ENCODE measurements at places on chromosomes 7 and 10. TPM values are rescaled to one million over a fixed set of nuclear protein-coding genes. Genes with fewer than 3 reads are reported as not detected.

Gene PLA2G12B
- not detected for total RNA-seq

Gene CTTNBP2
- total RNA-seq: 4.5 TPM

Gene CHAT
- not detected for total RNA-seq

Gene WNT8B
- total RNA-seq: 0.55 TPM

Gene HOGA1
- 9.7 TPM for total RNA-seq

Gene SLC26A3
- total RNA-seq: not detected

Gene NPSR1
- not detected for total RNA-seq

Gene EGFR
- total RNA-seq: 71.9 TPM

Gene GIMAP6
- total RNA-seq: 35.9 TPM

Gene PLAC9
- total RNA-seq: 24.5 TPM

DNA sequence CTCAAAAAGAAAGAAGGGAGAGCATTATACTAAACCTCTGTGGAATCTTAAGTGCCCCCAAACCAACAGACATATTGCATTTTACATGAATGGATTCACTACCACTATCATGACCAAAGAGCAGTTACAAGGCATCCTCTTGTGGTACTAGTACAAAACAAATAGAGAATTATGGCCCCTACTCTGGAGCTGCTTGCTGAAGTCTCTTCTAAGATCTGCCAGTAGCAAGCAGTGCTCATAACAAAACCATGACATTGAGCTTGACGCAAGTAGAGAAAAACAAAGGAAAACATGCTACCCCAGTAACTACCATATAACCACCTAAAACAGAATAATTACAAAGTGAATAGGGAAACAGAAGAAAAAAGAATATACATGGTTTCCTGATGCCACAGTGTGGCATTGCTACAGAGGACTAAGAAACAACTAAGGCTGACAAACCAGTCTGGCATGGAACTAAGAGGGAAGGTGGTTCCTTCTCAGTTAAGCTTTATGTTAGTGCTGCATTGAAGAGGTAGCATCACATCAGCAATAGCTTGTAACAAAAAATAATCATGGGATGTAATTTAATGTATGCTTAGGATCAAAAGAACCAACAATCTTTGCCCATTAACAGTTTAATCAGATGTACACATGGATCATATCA is 150.2 kb upstream of the AGR3 start:
- H3K4me1 ChIP-seq: no peaks in the 10 kb centered on the region
- no peak for DNase-seq
- H3K27ac ChIP-seq: no peak overlapping the region
- no peaks in the 10 kb centered on the region for H3K36me3 ChIP-seq

DNA sequence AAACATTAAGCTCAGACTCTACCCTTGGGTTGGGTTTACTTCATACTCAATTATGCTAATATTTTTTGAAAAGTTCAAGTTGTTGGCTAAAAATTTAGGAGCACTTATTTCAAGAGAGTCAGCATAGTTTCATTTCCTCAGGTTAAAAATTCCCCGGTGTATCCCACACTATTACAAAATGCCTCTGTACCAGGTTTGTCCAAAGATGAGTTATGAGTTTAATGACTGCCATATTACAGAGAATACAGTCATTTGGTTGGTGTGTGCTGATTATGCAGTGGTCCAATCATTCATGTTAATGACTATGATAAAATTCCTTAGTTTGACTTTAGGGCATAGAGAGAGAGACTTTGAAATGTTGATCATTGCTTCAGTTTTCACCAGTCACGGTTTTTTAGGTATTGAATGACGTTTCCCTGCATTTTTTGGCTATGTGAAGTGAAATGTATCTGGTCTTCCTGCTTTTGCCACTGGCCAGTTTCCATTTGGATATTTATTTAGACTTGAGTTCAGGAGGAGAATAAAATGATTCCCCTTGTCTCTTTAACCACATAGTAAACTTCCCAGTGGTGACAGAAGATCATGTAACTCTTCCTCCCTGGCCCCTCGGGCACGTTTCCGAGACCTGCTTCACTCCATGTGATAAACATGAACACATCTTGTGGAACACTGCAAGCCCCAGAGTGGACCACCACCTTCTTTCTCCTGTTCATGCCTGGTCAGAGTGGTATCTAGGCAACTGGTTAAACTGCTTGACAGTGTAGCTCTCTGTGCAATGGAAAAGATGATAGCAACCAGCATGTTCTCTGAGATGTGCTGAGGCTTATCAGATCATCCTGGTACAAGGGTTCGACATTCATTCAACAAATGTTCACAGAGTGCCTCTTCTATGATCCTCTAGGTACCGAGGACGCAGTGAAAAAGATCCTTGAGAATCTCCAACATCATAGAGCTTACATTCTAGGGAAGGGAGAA is 153.6 kb downstream of the CACNB2 start:
- no peak overlapping the region for H3K27ac ChIP-seq
- DNase-seq: no peak
- H3K36me3 ChIP-seq: no peaks in the 10 kb centered on the region
- H3K4me3 ChIP-seq: no peak overlapping the region

GRCh38 chr7:140397784-140398750 is at the start of gene SLC37A3:
Gene SLC37A3, minus strand, starts transcription at chr7:140398530. Its CDS starts 16,004 bp downstream, at chr7:140382526.
- H3K36me3 ChIP-seq: no peaks in the 10 kb centered on the region
- DNase-seq: peak; percentile 85
- peak within 1 kb of the TSS; percentile 90 for H3K4me3 ChIP-seq
- peak within 1 kb of the TSS; percentile 84 for H3K27ac ChIP-seq

GRCh38 chr7:130649004-130649790 is 19.4 kb downstream of the COPG2 start:
- H3K27me3 ChIP-seq: no peaks in the 10 kb centered on the region
- DNase-seq: no peak
- no peak overlapping the region for H3K4me3 ChIP-seq
- H3K4me1 ChIP-seq: no peaks in the 10 kb centered on the region

- peaks cover 34% of the 10 kb centered on the region for H3K36me3 ChIP-seq
- no peak for DNase-seq
- no peaks in the 10 kb centered on the region for H3K4me1 ChIP-seq
- H3K27me3 ChIP-seq: no peaks in the 10 kb centered on the region
- no peak overlapping the region for H3K4me3 ChIP-seq
These were observed 26.1 kb upstream of the PRKAR1B start for GRCh38 chr7:753190-753589.

DNA sequence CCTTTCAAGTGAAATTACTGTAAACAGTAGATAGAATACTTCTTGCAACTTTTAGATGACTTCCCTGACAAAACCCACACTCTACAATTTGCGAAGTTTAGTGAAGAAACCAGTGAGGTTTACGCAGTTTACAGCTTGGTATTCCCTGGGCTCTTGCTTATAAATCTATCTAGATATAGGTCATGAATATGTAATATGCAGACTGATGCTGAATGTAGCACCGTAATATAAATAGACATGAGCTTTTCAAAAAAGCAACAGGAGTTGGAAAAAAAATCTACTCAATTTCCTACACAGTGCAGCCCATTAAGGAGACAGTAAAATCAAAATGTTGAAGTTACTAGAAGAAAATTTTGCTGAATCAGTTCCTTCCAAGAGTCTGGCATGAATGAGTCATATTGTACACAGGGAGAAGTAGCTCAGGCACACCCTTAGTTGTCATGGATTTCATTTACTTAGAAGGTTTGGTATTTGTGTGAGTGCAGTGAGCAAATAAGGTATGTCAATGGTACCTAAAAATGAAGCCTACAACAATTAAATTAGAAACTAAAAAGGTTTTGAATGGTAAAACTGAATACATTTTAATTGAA is 67.7 kb upstream of the NEUROD6 start:
- H3K36me3 ChIP-seq: no peaks in the 10 kb centered on the region
- H3K4me3 ChIP-seq: no peak overlapping the region
- H3K4me1 ChIP-seq: no peaks in the 10 kb centered on the region

GRCh38 chr7:100863406-100863950 is 3.7 kb upstream of the TRIP6 start:
- DNase-seq: peak; percentile 55
- H3K36me3 ChIP-seq: peaks cover 17% of the 10 kb centered on the region
- H3K27me3 ChIP-seq: no peaks in the 10 kb centered on the region
- H3K27ac ChIP-seq: no peak overlapping the region

- no peaks in the 10 kb centered on the region for H3K4me1 ChIP-seq
- no peak for DNase-seq
- no peaks in the 10 kb centered on the region for H3K36me3 ChIP-seq
- no peaks in the 10 kb centered on the region for H3K27me3 ChIP-seq
These were observed 144.7 kb upstream of the ZNF716 start for GRCh38 chr7:57305192-57305748.

DNA sequence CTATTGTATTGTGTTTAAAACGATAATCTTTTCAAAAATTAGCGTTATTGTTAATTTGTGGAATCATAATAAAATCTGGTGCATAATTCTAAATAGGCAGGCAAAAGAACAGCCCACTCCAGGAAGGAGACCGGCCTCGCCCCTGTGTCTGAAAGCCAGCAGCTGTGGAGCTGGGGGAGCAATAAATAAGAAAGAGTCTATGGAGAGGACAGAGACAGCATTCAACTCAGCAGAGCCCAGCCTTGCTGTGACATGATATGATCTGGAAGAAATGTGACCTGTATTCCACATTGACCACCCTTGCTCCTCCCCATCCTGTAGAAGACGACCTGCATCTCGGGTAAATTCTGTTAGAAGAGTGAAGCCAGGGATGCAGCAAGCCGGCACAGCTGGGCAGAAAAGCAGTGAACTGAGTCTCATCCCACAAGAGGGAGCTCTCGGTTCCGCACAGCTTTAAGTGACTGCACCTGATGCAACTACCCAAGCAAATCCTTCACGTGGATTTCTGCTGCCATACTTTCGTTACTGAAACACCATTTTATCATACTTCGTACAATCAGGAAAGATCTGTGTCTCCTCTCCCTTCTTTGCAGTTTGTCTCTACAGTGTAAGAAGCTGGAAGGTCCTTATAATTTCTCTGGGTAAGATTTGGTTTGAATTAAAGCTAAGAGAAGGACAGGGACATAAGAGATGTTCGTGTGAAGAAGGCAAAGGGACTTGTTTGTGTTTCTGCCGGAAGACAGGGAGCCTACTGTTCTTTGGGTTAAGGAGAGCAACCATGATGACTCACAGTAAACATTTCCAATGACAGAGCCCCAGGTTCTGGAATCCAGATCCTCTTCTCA is 427.1 kb downstream of the GPAM start:
- no peaks in the 10 kb centered on the region for H3K36me3 ChIP-seq
- no peaks in the 10 kb centered on the region for H3K4me1 ChIP-seq
- no peak overlapping the region for H3K27ac ChIP-seq
- H3K4me3 ChIP-seq: no peak overlapping the region
- H3K27me3 ChIP-seq: no peaks in the 10 kb centered on the region
- DNase-seq: peak; percentile 82

GRCh38 chr7:1936531-1937251 is 266.6 kb downstream of the ELFN1 start:
- peaks cover 6% of the 10 kb centered on the region for H3K4me1 ChIP-seq
- no peaks in the 10 kb centered on the region for H3K36me3 ChIP-seq
- no peak for DNase-seq
- H3K27me3 ChIP-seq: no peaks in the 10 kb centered on the region
- H3K27ac ChIP-seq: no peak overlapping the region
- no peak overlapping the region for H3K4me3 ChIP-seq

DNA sequence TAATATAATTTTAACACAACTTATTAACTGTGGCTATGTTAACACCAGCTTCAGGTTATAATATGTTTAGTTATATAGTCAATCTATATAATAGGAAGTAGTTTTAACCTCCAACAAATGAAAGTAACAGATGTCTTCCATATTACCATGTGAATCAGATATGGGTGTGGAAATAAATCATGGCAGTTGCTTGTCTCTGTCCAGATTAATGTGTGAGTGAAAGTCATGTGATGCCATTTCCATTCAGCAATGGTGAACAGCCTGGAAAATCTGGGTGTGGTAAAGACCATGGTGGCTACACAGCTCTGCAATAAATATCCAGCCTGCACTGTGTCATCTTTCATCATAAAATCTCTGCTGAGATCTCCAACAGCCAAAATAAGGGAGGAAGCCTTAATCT is 27.8 kb downstream of the HEPACAM2 start:
- DNase-seq: no peak
- H3K4me3 ChIP-seq: no peak overlapping the region

DNA sequence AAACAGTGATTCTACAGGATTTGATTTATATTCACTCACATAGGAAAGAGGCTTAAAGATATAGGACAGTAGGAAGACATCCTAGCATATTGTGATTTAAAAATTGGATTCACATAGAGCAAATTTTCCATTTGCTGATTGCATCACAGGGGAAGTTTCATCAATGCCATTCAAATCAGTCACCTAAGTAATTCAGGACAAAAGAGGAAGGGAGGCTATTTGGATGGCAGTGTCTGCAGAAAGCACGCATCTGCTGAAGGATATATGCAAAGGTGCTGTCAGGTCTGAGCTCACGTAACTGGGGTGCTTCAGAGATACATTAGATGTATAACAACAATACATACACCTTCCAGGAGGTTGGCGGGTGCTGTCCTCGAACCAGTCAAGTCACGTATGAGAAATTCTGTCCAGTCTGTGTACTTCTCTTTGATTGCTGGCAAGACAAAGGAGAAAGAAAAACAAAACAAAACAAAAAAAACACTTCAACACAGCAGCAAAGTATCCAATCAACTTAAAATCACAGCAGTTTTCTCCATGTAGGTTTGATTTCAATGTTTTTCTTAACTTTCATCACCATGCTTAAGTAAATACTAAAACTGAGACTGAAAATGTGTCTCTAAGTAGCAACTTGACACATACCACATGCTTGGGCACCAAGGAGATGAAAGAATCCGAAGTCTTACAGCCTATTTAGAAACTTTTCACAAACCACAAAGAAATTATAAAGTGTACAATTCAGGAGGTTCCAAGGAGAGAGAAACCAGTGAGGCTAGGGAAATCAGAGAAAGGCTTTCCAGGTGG is 125.1 kb downstream of the SFMBT2 start:
- no peaks in the 10 kb centered on the region for H3K4me1 ChIP-seq
- H3K27ac ChIP-seq: no peak overlapping the region
- no peak for DNase-seq
- H3K4me3 ChIP-seq: no peak overlapping the region
- no peaks in the 10 kb centered on the region for H3K36me3 ChIP-seq

GRCh38 chr7:42766782-42767423 is 145.0 kb downstream of the C7orf25 start:
- no peak overlapping the region for H3K27ac ChIP-seq
- DNase-seq: no peak
- no peaks in the 10 kb centered on the region for H3K4me1 ChIP-seq
- no peak overlapping the region for H3K4me3 ChIP-seq

DNA sequence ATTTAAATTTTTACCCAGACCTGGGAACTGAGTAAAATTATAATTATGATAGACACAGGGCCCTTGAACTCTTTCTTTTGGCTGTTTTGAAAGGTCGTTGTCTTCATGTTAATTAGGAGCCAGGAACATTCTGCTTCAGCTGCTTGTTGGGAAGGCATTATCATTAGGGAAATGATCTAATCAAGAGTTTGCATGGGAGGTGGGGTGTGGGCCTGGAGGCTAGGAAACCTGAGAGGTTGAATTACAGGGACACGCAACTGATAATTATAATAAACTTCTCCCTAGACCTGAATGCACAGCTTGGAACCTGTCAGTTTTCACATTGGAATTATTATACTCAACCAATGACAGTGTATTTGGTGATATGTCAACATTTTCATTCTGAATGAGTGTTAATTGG is 237.7 kb downstream of the CACNB2 start:
- no peak overlapping the region for H3K4me3 ChIP-seq
- H3K27me3 ChIP-seq: no peaks in the 10 kb centered on the region
- no peak overlapping the region for H3K27ac ChIP-seq
- H3K36me3 ChIP-seq: no peaks in the 10 kb centered on the region

GRCh38 chr10:130160775-130161174 is 24.6 kb downstream of the GLRX3 start:
- no peaks in the 10 kb centered on the region for H3K4me1 ChIP-seq
- no peaks in the 10 kb centered on the region for H3K27me3 ChIP-seq
- no peak overlapping the region for H3K27ac ChIP-seq
- no peak overlapping the region for H3K4me3 ChIP-seq
- DNase-seq: no peak
